COR-L47 (cell line): ENCODE measurements at places on chromosomes 1 and 21.

DNA sequence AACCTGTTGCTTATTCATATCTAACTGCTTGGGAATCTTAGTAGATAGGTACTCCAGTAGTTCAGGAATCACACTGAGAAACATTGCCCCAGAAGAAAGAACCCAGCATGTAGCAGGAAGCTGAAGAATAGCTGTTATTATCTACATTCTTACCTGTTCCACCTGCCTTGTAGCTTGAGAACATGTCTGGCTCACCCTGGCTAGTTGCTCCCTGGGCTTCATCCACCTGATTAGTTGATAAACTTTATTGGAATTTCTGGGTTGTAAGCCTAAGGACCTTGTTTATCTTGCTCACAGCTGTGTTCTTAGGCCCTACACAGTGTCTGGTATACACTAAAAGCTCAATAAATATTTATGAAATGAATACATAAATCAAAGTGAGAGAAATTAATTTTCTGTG is 106.3 kb upstream of the DMRTA2 start:
- DNase-seq, result no peak

DNA sequence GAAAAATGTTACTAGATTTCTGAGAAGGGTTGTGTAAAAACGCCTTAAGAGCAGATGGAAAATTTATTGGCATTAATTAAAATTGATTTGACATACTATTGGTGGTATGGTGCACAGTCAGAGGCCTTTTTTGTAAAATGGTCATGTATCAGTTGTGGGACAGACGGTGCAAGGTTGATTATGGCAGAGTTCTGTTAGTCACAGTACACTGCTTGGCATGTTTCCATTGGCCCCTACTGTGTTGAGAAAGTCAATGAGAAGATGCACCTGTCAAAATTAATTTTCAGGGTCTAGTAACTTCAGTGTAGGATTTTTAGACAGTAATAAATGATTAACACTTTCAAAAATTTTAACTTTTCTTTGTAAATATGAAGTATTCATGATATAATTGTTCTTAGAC is 4.4 kb downstream of the B3GALT2 start:
- DNase-seq, result peak; percentile 65

DNA sequence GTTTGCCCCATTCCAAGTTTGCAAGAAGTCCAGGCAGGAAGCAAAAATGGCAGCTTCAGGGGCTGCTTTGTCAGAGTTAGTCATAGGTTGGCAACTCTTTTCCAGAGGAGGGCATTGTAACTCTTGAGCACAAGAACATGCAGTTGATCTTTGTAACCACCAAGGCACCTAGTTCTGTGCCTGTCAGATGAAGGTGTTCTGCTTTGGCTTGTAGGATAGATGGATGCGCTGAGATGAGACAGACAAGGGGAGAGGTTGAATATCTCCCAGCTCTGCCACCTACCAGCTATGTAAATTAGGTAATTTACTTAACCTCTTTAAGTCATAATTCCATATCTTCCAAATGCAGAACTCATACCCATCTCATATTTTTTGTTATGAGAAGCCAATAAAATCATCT is 89.3 kb downstream of the ZNF648 start:
- no peak for DNase-seq

- DNase-seq, result no peak
These were observed 5.6 kb upstream of the SLX9 start for GRCh38 chr21:44934276-44934675.

- no peak for DNase-seq
These were observed 11.0 kb downstream of the RUNX3 start for GRCh38 chr1:24918995-24919605.

GRCh38 chr21:38989379-38989744 is 183.6 kb downstream of the ETS2 start:
- no peak for DNase-seq

GRCh38 chr1:227298512-227299240 is 19.6 kb downstream of the CDC42BPA start:
- no peak for DNase-seq

DNA sequence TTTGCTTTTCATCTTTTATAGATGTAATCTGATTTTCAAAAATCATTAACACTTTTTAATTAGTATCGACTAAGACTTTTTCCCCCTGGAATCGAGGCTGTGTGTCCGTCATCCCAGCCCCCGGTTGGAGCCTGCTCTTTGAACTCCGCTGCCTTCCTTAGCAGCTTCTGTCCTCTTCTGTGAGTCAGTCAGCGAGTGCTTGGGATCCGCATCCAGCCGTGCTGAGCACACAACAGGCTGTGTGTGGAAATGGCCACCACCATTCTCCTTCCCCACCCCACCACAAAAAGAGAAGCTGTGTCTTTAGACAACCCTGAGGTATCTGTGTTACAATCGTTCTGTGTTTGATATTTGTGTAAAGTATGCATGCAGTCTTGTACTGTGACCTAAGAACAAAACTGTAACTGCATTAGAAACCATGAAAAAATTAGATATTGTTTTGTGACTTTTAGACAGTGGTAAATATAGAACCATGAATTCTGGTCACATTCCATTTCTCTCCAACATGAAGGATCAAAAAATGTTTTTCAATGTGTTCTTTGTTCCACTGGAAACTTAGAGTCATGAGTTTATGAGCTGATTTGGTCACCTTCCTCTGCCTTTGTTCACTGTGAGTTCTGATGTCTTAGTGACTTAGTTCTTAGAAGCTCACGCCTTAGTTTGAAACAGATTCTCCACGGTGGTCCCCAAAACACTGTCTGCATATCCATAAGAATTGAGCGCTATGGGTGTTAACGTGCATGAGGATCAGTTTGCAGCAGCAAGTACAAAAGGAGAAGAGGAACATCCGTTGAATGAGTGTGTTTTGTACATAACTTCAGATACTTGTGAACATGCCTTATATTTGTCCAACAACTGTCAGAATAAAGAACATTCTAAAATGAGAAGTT is 64.7 kb downstream of the VPS26C start:
- DNase-seq, result no peak

DNA sequence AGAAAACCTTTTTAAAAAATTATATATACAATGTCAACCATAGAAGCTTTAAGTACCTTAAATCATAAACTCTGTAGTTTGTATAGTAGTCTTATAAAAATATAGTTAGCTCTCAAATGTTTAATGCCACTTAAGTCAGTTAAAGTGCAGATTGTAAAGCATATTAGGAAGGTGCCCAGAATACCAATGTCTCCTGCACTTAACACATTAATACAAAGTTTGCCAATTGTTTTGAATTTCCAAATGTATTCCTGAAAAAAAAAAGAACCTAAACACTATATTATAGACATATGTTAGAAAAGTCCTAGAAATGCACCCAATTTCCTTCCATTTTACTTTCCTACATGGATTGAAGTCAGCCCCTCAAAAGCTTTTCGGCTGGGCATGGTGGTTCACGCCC is 12.1 kb downstream of the F3 start:
- no peak for DNase-seq

DNA sequence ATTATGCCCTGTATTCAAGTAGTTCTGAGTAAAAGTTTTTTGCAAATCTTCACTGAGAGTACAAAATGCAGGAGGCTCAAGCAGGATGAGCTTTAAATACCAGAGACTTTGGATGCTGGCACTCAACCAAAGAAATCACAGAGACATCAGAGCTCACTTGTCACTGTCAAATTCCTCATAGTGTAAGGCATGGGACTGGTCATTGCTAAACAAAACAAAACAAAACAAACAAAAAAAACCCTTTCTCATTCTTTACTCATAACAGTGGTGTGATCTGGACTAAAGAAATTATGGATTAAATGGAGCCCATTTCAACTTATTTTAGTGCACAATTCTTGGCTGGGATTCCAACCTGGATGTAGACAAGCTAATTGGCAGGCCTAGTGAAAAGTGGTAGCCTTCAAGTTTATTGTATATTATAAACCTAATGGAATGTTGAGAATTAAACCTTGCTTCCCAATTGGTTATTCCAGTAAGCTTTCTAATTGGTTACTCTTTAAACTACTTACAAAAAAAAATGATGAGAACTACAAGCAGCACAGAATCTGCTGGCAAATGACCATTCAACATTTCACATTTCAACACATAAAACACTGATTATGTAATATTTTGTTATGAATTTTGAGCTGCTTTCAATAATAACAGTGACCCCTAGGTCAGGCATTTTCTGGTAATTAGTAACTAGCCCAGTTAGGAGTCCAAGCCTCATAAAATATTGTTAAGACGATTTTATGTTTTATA is 30.6 kb upstream of the NEK7 start:
- DNase-seq, result no peak

DNA sequence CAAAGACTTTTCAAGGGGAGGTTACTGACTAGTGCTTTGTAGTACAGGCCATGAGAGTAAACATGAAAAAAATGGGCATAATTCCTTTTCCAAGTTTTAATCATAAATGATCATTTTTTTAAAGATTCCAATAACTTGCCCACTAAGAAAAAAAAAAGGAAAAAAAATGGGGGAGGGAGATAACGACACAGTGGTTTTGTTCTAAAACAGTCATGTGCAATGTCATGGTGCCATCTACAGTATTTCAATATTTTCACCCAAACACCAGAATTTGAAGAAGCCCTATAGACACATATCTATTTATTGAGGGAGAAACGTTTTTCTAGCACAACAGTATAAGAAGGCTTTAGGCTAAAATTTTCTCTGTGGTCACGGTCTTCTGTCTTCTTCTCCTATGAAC is 250.2 kb downstream of the LTN1 start:
- no peak for DNase-seq

- DNase-seq, result no peak
These were observed 27.8 kb downstream of the COL18A1 start for GRCh38 chr21:45432575-45433255.

GRCh38 chr1:38297842-38298241 is 251.2 kb upstream of the POU3F1 start:
- DNase-seq, result no peak

DNA sequence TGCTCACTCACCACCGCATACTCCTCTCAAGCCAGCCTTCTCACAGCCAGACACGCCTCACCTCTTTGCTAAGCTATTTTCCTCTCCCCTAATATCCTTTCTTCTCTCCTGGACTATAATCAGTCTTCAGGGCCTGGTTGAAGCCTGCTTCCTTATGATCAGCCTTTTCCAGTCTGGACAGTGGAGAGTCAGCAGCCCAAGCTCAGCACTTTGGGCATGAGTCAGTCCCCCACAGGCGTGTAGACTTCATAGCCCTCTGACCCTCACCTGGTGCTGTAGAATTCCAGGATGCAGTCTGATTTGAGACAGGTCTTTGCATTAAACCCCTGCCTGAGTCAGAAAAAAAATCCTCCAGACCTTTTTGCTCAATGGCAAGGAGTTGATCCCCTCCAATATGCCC is 2.5 kb downstream of the HPCAL4 start:
- DNase-seq, result no peak

- DNase-seq, result no peak
These were observed 11.3 kb downstream of the DCAF8 start for GRCh38 chr1:160251011-160251410.

DNA sequence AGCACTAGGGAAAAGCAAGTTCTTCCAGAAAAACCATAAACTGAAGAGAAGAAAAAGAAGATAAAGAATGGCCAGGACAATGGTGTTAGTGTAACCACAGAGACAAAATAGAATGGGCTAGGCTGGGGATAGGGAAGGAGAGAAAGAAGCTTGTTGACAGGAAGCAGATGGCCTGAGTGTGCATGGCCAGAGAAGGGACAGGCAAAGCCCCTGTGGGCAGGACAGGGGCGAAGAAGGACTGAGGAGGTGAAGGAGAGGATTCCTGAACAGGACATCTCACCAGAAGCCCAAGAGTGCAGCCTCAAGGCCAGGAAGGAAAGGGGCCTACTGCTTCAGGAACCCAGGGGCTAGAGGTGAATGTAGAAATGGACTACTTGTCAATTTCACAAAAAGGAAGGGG is 29.3 kb downstream of the IQGAP3 start:
- DNase-seq, result no peak
